ENCODE measurements at places on chromosomes 11 and 22. TPM values are rescaled to one million over a fixed set of nuclear protein-coding genes. Genes with fewer than 3 reads are reported as not detected.

PIK3IP1 gene
- 40.7 TPM for total RNA-seq

- no peak for DNase-seq
Measured at GRCh38 chr11:57315491-57315890, 9.3 kb downstream of the TNKS1BP1 start.

CENPM gene
- total RNA-seq, result 8.8 TPM

- no peak for DNase-seq
Measured at GRCh38 chr22:46993633-46994032, 231.2 kb downstream of the TBC1D22A start.

GRCh38 chr22:17586831-17587440 is 23.6 kb downstream of the SLC25A18 start:
- DNase-seq, result no peak

DNA sequence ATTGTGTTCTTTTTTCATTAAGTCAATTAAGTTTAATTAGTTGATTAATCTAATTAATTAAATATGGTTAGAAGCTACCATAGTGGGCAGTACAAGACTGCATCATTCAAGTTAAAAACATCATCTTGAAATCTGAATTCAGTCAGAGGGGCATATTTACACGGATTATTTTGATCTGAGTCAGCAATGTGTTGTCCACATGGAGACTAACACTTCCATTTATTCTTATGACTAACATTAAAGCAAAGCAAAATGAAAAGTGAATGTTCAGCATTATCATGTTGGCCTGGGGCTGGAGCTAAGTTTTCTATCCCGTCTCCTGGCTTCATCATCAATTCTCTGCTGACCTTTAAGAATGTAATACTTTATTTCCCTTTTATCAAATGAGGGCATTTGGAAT is 17.3 kb downstream of the FLI1 start:
- no peak for DNase-seq

MORC2 gene
- 38.7 TPM for total RNA-seq

TMEM191C gene
- total RNA-seq, result 0.47 TPM

GRCh38 chr11:61969838-61970662 is 2.6 kb upstream of the FTH1 start:
- no peak for DNase-seq

MOGAT2 gene
- 3.5 TPM for total RNA-seq

DNA sequence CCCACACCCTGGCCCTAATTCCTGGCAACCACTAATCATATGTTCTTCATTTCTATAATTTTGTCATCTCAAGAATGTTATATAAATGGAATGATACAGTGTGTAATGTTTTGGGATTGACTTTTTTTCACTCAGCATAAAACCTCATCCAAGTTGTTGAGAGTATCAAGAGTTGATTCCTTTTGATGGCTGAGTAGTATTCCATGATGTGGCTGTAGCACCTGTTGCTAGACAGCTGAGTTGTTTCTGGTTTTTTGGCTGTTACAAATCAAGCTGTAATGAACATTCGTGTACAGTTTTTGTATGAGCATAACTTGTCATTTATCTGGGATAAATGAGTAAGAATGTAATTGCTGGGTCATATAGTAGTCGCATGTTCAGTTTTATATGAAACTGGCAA is 59.2 kb downstream of the LHFPL7 start:
- DNase-seq, result no peak

DNA sequence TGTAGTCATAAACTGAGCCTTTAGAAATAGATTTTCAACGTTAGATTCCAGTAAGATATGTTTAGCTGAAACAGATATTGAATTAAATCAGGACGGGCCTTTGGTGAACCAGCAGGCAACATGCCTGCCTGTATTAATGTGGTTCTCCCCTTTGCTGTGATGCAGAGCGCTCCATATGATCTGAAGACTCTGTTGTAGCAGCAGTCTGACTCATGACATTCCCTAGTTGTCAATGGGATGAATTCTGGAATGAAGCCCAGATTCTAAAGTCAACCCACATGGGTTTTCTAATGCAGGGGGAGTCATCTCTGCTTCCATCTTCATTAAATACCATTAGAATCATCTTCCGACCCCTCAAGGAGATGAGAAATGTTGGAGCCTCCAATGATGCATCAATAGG is 864.5 kb downstream of the NTM start:
- no peak for DNase-seq

- no peak for DNase-seq
Measured at GRCh38 chr11:680970-681369, 14.1 kb downstream of the DEAF1 start.

TMEM9B gene
- total RNA-seq, result 48.2 TPM

CLDN5 gene
- total RNA-seq, result 22.1 TPM

EXPH5 gene
- 232 TPM for total RNA-seq

TRAPPC4 gene
- total RNA-seq, result 56.9 TPM

OR2AG1 gene
- not detected for total RNA-seq

UCP3 gene
- total RNA-seq, result 2.3 TPM

DNA sequence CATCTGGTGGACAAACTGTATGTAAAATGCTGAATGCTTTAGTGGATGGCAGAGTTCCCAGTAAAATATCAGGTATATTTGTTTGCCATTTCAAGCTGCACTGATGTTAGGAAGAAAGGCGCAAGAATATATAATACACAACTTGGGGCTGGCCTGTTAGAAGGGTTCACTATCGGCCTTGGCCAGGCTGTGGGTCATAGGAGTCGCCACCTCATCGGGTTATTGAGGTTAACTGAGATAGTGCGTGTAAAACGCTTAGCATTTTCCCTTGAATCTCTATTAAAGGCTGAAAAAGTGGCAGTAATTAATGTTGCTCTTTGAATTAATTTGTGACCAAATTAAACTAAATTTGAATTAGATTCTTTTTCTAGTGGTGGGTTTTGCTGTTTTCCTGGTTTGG is 5.1 kb downstream of the FAM118A start:
- DNase-seq, result no peak

DNA sequence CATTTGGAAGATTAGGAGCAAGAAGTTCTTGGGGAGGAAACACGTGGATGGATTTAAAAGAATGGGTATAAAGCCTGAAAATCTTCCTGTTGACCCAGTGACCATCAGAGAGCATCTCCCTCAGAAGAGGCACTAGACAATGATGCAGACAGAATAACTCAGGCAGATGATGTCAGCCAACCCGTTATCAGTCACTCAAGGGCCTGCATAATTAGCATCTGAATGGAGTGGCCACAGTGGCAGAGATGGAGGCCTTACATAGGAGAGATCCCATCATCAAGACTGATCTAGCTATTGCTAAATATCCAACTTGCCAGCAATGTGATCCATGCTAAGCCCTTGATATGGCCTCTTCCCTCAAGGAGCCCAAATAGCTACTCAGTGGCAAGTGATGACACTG is 70.7 kb upstream of the CD82 start:
- DNase-seq, result no peak

- DNase-seq, result no peak
Measured at GRCh38 chr11:129319201-129319600, 56.4 kb upstream of the BARX2 start.

MYO7A gene
- 2.1 TPM for total RNA-seq

- DNase-seq, result no peak
Measured at GRCh38 chr22:34761111-34761510, 304.8 kb upstream of the ISX start.

- no peak for DNase-seq
Measured at GRCh38 chr22:27489178-27489675, 312.3 kb downstream of the MN1 start.

DNA sequence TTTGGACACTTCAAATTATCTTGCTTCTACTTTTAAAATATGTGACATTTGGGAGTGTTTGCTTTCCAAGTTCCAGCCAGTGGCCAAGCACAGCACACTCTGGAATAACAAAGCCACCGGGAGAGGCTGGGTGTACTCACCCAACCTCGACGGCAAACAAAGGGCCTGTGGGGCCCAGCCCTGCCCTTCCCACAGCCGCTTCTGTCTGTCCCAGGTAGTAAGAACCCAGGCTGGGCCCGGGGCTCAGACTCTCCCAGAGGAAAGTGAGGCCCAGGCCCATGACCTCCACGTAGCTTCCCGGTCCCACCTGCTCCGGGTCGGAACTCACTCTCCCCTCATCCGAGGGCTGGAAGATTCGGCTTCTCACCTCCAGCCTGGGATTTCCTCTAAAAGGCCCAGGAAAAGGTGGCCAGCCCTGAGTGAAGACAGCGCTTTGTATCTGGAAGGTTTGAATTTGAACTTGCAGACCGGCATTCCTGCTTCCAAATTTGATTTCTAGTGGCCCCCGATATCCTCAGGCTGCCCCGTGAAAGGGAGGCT is 93.5 kb downstream of the CELSR1 start:
- no peak for DNase-seq

FGF19 gene
- not detected for total RNA-seq

DNA sequence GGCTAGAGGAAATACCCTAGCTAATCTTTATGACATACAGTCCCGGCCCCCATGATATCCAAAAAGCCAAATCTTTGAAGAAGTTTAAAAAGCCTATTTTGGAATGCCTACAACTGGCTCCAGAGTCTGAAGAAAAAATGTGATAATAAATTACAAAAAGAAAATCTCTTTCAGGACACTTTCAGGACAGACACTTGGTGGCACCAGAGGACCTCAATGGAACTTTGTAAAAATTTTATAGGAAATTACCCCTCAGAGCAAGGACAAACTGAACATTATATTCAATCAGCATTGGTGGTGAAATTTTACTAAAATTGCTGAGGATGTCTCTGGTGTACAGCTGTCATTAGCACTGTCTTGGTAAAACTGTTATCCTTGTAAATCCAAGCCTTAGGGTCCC is 81.0 kb downstream of the CCDC73 start:
- DNase-seq, result no peak

- DNase-seq, result no peak
Measured at GRCh38 chr22:21568347-21569075, 997 bp downstream of the UBE2L3 start.

DNA sequence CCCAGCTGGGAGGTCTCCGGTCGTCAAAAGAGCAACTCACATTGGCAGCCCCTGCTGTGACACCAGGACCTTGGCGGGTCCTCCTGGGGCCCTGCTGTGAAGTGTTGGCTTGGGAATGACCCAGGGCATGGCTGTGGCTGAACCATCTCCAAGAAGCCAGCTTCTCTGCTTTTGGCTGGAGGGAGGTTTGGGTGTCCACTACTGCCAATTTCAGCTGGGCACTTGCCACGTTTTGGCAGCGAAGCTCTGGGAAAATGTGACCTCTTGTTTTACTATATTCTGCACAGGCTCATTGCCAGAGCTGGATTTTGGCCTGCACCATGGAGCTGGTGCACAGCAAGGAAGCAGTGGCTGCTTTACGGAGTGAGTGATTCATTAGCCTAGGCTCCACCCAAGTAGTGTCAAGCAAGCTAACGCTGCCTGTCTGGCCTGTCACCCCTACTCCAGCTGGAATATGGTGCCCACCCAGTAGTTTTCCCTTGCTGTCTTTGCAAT is 24.3 kb upstream of the SMCO4 start:
- peak; percentile 65 for DNase-seq

DNA sequence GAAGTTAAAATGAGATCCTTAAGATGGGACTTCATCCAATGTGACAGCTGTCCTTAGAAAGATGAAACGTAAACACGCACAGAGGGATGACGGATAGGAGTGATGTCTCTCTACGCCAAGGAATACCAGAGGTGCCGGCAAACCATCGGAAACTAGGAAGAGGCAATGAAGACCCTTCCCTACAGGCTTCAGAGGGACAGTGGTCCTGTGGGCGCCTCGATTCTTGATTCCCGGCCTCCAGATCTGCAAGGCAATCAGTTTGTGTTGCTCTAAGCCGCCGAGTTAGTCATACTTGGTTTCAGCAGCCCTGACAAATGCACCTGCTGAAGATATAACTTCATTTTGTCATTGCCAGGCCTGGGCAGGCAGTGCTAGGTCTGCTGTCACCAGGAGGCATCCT is 1455.1 kb downstream of the TBC1D22A start:
- DNase-seq, result no peak

- no peak for DNase-seq
Measured at GRCh38 chr22:44759430-44760310, 7.3 kb downstream of the ARHGAP8 start.

GRCh38 chr11:2380807-2381350 is 3.8 kb downstream of the CD81 start:
- peak; percentile 90 for DNase-seq

PAMR1 gene
- 13.3 TPM for total RNA-seq

- DNase-seq, result no peak
Measured at GRCh38 chr11:110782616-110783015, 70.4 kb upstream of the ARHGAP20 start.

HTR3A gene
- total RNA-seq, result not detected

- peak; percentile 63 for DNase-seq
Measured at GRCh38 chr22:39723899-39724351, 153.4 kb downstream of the CACNA1I start.

DNA sequence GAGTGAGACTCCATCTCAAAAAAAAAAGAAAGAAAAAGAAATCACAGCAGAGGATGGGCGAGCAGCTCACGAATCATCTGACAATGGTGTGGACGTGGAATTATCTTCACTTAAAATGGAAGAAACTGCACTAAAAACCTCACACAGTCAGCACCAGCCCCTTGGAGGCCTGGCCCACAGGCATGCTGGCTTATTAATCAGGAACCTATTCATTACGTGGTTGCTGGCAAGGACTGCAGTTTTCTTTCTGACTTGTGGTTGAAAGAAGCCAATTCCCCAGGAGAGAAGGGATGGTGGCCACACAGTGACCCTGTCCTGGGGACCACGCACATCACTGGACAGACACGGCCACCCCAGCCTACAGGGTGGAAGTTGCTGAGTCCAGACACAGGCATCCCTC is 401.1 kb downstream of the CTTN start:
- DNase-seq, result no peak

GRCh38 chr11:72824811-72825505 is 10.7 kb downstream of the ATG16L2 start:
- no peak for DNase-seq

All from suprapubic skin (tissue), 4 donors.